ENCODE measurements at places on chromosomes 12 and 14. TPM values are rescaled to one million over a fixed set of nuclear protein-coding genes. Genes with fewer than 3 reads are reported as not detected.

Gene FAIM2
- 0.84 TPM for polyA plus RNA-seq

Gene C1R
- polyA plus RNA-seq: 66.1 TPM

Gene STAC3
- 2.5 TPM for polyA plus RNA-seq

Gene BEST3
- polyA plus RNA-seq: 1.0 TPM

Gene LRRC10
- polyA plus RNA-seq: not detected

Gene VRTN
- 0.05 TPM for polyA plus RNA-seq

Gene PIK3C2G
- 1.6 TPM for polyA plus RNA-seq

Gene KRT83
- polyA plus RNA-seq: not detected

Gene CELA1
- not detected for polyA plus RNA-seq

Gene ADSS1
- polyA plus RNA-seq: 6.7 TPM

Gene BTBD6
- polyA plus RNA-seq: 20.1 TPM

Gene KRR1
- polyA plus RNA-seq: 16.0 TPM

Gene TAC3
- 4.4 TPM for polyA plus RNA-seq

Gene FZD10
- 0.07 TPM for polyA plus RNA-seq

Gene NOVA1
- 3.2 TPM for polyA plus RNA-seq

Gene LBHD2
- not detected for polyA plus RNA-seq

Gene WBP11
- polyA plus RNA-seq: 7.9 TPM

Gene PTCSC3
- not detected for polyA plus RNA-seq

Gene DCN
- 54.5 TPM for polyA plus RNA-seq

Gene A2M
- 22.8 TPM for polyA plus RNA-seq

Gene TTC9
- 0.96 TPM for polyA plus RNA-seq

Gene FAR2
- polyA plus RNA-seq: 0.92 TPM

Gene PMCH
- not detected for polyA plus RNA-seq

Gene CLEC2A
- polyA plus RNA-seq: not detected

Gene CIROP
- not detected for polyA plus RNA-seq

Gene KRT71
- polyA plus RNA-seq: not detected

Gene TGFB3
- polyA plus RNA-seq: 22.3 TPM

Gene LPAR5
- polyA plus RNA-seq: 0.19 TPM

Gene RNF212B
- not detected for polyA plus RNA-seq

All from pancreas (tissue), 10 donors.